ENCODE measurements at places on chromosomes 16 and 17. TPM values are rescaled to one million over a fixed set of nuclear protein-coding genes. Genes with fewer than 3 reads are reported as not detected.
A peak's percentile ranks its signal among the peaks of the same experiment; 100 is the strongest.

FOXF1 gene
- polyA plus RNA-seq = 0.61 TPM

ECI1 gene
- polyA plus RNA-seq = 51.1 TPM

HBA2 gene
- 3.7 TPM for polyA plus RNA-seq

CIAO3 gene
- 40.2 TPM for polyA plus RNA-seq

PHB1 gene
- 37.6 TPM for polyA plus RNA-seq

KCNH6 gene
- polyA plus RNA-seq = 12.5 TPM

OTOP3 gene
- 0.35 TPM for polyA plus RNA-seq

CPHXL2 gene
- not detected for polyA plus RNA-seq

ASPA gene
- polyA plus RNA-seq = 0.75 TPM

GRCh38 chr17:48506246-48506645 lies 24.6 kb downstream of the HOXB1 start:
- no peak for DNase-seq

DNA sequence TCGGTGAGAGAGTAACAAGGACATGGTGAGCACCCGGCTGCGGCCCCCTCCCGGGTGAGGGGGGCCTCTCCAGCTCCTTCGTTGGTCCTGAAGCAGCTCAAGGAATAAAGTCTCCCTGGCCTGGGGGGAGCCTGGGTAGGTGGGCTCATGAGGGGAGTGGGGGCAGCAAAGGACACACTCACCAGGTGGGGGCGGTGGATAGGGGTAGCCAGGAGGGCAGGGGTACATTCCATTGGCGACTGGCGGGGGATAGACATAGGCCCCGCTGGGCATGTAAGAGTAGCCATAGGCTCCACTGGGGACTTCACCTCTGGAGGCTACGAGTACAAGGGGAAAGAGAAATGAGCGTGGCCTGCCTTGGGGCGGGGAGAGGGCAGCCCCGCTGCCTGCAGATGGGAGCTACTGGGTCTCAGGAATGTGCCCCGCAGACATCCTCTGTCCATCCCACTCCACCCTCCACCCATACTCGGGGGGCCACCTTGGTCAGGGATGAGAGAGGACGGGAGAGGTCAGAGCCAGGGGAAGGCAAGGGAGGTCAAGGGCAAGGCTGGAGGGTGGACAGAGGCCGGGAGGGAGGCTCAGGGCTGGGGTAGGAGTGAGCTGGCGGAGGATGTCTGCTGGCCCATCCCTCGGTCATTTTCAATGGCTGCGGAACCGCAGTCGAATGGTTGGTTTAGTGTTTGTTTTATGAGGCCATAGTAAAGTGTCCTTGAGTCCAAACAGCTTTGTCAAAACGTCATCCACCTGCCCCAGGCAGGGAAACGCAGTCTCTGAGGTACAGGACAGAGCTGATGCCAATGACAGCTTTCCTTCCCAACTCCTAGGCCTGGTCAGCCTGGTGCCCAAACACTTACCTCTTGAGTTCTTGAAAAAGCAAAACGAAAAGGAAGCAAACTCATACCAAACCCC lies 3.7 kb upstream of the UNC13D start:
- DNase-seq = no peak

DNA sequence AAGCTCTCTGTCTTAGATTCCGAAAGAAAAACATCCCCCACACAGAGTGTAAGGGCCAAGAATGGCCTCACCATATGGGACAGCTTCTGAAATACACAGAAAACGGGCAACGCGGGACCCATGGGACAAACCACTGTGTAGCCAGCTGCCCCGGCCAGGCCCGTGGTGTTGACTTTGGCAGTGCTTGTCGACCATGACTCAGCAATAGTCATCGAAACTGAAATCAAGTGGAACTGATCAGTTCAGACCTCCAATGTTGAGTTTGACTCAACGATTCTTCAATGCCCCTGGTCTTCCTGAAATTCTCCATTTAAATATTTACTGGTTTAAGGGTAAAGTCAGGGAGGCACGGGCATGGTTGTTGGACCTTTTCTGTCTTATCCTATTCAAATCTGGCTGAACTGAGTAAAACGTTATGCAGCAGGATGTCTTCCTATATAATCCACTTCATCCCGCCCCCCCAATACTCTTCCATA lies 27.5 kb downstream of the ZFHX3 start:
- peak; percentile 96 for DNase-seq

GRCh38 chr17:17979778-17980177 lies 7.1 kb downstream of the DRC3 start:
- no peak for DNase-seq

- no peak for DNase-seq
These were observed 9.9 kb upstream of the TEX2 start for GRCh38 chr17:64273006-64273405.

DNA sequence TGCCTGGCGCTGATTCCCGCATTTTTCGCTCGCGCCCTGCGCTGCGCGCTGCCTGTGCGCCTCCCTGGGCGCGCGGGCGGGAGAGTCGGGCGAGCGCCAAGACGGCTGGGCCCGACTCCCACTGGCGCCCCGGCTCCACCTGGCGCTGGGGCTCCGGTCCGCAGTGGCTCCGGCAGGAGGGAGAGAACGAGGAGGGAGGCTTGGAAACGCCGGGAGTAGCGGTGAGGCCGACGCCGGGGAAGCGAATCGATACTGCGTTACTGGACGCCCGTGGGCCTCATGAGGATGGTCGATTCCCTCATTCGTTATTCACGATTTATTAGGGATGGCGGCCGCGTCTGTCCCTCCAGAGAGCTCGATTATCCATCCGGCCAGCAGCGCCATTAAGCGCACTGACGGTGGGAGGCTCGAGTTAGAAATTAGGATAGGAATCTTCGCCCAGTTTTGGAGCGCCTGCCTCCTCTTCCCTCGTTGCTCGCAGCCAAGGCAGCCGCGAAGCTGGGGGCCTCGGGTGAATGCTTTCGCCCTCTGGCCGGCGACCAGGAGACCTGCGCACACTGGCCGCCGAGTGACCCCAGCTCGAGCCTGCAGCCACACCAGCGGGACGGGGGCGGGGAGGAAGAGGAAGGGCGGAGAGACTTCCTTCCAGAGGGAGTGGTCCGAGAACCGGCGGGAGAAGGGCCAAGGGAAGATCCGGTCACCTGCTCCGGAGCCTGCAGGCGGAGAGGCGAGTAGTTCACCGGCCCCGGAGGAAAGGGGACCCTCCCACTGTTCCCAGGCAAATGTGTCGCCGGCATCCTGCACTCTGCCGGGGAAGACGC lies 1.3 kb upstream of the PCGF2 start:
- peak; percentile 78 for DNase-seq

GRCh38 chr17:5364696-5365095 lies 54.8 kb downstream of the NUP88 start:
- DNase-seq = no peak

- DNase-seq = no peak
These were observed 302.1 kb downstream of the MAF start for GRCh38 chr16:79298476-79298875.

GRCh38 chr16:35310999-35311398 lies 1851.6 kb downstream of the TP53TG3F start:
- no peak for DNase-seq

- DNase-seq = no peak
These were observed 81.8 kb downstream of the WDR59 start for GRCh38 chr16:74903120-74903519.

DNA sequence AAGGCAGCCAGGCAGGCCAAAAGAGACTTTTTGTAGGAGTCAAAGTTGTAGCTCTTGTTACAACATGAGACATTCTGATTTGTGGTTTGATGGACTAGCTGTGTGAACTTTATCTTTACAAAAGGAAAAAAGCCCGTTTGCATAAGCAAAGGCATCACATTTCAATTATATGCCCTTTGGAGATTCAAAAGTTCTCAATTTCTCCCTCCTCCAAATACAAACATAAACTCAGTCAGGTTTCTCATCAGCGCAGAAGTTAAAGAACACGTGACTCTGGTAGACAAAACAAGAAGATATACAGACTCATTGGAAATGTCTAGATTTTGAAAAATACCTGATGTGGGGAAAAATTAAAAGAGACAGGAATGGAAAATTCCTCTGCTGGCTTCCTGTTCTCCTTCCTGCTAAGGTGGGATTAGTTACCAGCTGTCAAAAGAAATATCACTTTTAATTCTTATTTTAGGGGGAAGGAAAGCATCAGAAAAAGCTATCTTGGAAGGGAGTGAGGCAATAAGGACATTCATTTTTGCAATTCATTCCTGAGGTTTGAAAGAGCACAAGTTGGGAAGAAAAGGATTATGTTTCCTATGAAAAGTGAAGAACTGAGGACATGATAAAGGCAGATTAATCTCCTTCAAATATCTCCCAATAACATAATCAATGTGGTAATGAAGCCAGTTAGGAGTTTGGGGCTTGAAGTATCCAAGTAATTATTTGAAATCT lies 4.6 kb upstream of the KCNJ16 start:
- DNase-seq = no peak

GRCh38 chr16:72884573-72884972 lies 163.4 kb downstream of the ZFHX3 start:
- no peak for DNase-seq
